ENCODE measurements at places on chromosomes 12 and 14.

DNA sequence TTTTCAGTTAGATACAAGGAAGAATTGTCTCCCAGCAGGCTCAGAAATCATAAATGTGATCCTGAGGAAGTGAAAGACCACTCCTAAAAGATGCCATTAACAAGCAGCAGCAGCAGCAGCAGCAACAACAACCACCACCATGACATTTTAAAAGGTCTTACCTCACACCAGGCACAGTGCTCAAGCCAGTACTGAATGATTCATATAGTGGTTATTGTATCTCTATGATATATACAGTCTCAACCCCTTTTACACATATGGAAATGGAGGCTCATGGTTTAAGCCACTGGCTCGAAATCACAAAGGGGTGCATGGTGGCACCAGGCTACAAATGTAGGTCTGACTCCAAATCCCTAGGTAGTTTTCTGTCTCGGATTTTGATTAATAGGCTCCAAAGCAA, 126.9 kb downstream of the KTN1 start:
- DNase-seq: no peak

- DNase-seq: no peak
Measured at GRCh38 chr12:25459541-25459951, 93.5 kb downstream of the LMNTD1 start.

DNA sequence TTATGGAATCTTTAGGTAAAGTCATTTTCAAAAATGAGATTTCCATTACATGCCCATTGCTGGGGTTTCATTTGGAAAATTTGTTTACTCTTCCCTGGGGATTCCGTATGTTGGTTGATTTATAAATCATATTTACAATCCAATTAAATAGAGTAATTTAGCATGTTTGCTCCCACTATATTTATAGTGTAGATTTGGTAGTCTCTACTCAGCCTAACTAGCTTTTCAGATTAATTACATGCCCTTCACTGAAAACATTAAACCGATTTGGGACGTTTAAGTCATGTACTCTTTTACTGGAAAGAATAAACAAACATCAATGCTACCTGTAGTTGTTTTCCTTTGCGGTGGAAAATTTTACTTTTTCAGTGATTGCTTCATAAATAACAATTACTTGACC, 10.4 kb downstream of the PAX9 start:
- DNase-seq: no peak

GRCh38 chr12:88816201-88816600, 235.9 kb upstream of the KITLG start:
- DNase-seq: no peak

DNA sequence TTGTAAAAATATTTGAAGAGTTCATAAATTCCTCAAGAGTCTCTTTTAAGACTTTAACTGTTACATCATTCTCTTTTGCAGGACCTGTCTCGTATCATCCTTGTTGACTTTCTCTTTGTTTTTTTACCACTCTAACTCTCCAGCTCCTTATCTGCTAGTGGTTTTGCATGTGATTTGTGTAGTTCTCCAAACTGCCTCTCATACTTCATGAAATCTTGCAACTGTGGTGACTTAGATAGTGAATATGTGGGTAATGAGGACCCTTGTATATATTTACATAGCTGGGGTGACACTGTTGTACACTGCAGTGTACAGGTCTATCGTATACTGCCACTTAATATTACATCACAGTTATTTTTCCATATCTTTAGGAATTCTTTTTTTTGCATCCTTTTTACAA, 40.2 kb upstream of the EMP1 start:
- DNase-seq: no peak

GRCh38 chr14:53022593-53022992, 71.7 kb upstream of the FERMT2 start:
- DNase-seq: no peak

GRCh38 chr12:132776816-132777568, 15.4 kb upstream of the ANKLE2 start:
- DNase-seq: no peak

DNA sequence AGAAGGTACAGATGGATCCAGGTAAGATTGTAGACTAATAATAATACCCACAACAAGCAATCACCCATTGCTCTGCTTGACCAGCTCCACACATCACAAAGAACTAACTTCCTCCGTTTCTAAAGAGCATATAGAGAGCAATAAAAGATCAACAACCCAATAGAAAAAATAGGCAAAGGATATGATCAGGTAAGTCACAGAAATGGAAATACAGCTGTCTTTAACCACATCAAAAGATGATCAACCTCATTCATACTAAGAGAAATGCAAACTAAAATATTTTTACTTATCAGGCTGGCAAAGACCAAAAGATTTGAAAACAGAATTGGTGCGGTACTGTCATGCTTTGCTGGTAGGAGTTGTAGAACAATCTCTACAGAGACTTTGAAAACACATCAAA, 8.9 kb downstream of the C2CD5 start:
- no peak for DNase-seq

- DNase-seq: no peak
Measured at GRCh38 chr12:1457901-1458300, 136.5 kb downstream of the FBXL14 start.

DNA sequence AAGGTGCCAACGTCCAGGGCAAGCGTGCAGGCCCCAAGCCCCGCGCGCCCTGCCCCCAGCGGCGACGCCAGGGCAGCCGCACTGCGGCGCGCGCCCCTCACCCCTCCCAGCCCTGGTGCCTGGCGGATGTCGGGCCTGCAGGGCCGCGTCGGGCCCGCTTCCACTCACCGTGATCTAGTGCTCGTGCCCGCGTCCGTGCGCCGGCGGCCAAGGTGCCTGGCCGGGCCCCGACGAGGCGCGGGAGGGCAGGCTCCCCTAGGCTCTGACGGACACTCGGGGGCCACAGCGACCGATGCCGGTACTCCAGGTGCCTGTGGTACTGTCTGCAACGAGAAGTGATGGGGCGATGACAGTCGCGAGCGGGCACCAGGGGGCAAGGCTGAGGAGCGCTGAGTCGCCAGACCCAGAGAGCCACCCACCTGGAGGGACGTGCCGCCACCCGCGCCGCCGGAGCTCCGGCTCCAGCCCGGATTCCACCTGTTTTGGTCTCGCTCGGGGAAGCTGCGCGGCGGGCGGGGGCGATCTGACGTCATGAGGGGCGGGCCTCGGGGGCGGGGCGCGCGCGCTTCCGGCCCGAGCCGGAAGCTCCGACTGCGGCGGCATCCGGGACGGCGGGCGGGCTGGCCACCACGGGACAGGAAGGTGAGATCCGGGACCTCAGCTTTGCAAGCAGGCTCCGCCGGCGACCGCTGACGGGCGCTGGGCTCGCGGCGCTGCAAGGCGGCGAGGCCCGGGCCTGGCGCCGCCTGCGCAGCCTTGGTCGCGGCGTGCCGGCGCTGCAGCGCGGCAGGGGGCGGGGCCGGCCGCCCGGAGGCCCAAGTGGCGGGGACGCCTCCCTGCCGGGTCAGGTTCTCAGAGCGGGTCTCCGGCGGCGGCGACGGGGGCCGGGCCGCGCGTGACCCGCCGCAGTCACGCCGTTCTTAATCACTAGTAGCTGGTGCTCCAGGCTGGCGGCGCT, at the start of the genes LYSET and MOAP1:
Gene LYSET, plus strand, starts transcription at position 927 of the 958 bp plus-strand sequence. CDS start 89 bp downstream, outside the sequence.
Gene MOAP1, minus strand, starts transcription at position 507 of the 958 bp plus-strand sequence. CDS start 655 bp downstream, outside the sequence.
- peak; percentile 75 for DNase-seq

DNA sequence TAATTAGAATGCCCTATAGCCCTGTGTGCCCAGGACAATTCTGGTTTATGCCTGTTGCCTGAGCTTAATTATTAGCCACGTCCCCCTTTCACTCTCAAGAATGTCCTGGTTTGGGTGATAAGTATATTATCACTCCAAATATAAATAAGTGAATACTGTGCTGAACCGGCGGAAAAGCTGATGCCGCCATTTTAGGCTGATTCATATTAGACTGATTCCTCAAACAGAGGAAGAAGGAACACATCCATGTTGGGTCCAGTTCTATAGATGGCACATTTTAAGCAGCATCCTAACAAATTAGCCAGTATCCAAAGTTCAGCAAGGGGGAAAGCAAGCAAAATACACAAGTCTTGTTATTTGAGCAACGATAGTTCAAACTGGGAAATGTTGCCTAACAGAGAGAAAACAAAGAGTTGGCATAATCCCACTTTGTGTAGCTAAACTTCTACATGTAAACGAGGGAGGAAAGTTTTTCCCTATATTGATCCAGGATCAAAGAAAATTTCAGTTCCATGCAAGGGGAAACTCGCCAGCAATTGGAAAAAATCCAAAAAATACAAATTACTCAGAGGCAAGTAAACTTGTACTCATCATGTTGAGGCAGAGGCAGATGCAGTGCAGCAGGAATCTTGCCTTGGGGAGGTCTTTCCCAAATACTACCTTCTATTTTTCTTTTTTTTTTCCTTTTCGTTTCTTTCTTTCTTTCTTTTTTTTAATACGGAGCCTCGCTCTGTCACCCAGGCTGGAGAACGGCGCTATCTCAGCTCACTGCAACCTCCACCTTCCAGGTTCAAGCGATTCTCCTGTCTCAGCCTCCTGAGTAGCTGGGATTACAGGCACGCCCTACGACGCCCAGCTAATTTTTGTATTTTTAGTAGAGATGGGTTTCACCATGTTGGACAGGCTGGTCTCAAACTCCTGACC, 96.2 kb downstream of the ITPR2 start:
- DNase-seq: no peak

DNA sequence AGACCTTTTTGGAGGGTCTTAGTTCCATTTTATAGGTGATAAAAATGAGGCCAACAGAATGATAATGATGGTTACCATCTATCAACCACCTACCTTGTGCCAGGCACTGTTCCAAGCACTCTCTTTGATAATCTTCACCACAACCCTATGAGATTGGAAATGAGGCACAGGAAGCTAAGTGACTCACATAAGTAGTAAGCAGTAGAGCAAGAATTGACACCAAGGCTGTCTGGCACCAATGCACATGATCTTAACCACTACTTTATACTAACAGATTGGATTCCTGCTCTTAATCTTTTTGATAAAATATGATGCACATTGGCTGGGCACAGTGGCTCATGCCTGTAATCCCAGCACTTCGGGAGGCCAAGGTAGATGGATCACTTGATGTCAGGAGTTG, 91.4 kb downstream of the DRAM1 start:
- DNase-seq: no peak

DNA sequence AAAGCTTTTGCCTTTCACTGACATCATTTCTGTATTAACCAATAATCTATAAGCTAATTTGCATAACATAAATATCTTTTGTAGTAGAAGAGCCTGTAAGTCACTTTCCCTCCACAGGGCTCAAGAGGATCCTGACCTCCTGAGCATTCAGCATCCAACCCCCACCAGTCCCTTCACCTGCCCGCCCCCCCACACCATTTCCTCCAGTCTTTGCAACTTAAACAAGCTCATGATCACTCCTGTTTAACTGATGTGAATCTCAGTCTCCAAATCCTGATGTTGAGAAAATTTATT, 12.0 kb upstream of the CRY1 start:
- no peak for DNase-seq

DNA sequence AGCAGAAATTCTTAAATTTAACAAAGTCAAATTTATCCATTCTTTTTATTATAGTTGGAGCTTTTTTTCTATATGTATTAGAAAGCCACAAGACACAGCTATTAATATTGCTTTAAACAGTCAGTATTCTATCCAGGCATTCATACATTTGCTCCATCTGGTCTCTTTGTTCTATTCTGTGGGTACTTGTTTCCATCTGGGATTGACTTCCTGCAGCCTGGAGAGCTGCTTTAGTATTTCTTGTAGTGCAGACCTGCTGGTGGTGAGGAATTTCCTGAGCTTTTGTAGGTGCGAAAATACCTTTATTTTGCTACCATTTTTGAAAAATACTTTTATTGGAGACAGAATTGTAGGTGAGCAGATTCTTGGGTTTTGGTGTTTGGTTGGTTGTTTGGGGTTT, 29.0 kb downstream of the CCDC60 start:
- DNase-seq: no peak

GRCh38 chr14:36281309-36281708, 39.1 kb downstream of the MBIP start:
- no peak for DNase-seq

DNA sequence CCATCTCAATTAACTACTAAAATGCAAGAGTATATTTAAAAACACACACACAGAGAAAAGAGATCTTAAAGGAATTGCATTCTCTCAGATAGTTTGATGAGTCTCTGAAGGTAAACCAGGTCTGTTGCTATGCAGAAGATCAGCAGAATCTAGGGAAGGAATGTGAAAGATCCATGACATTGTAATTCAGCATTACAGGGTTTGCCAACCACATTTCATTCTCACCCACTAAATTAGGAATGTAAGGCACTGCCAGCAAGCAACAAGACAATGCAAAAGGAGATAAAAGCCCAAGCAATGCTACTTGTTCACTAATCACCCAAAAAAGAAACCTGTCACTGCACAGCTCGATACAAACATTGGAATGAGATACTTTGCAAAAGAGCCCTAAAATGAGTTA, 106.3 kb downstream of the LRIG3 start:
- no peak for DNase-seq

GRCh38 chr14:37585101-37585511, 9.9 kb downstream of the FOXA1 start:
- DNase-seq: no peak

DNA sequence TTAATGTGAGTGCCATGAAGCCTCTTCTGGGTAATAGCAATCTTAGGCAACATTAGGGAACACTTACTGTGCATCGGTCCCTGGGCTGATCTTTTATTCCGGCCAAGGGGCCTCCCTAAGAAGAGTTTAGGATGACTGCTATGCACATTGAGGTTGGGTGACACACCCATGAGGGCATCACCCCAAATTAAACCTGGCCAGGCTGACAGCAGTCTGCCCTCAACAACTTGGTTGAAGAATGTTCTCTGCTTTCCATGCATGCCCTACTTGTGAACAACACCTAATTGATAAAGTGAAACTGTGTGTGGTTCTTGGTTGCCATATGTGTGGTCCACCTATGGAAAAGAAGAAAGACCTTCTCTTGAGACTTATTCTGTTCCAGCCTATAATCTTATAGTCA, 1098.0 kb downstream of the BCL11B start:
- DNase-seq: no peak

DNA sequence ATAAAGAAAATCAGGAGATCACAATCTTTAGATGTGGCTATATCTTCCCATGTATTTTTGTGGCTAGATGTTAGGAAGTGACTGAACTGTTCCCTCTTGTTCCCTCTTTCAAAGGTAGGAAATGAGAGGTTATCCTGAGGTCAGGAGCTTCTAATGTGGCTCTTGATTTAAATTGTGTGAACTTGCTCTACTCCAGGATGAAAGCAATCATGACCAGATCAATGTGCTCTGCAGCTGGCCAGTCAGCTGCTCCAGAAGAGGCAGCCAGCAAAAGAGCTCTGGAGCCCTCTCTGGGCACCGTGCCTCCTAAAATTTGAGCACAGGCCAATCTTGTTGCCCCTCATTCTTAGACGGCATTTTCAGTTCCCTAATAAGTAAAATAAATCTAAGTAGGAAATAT, 32.0 kb downstream of the CDK17 start:
- no peak for DNase-seq

DNA sequence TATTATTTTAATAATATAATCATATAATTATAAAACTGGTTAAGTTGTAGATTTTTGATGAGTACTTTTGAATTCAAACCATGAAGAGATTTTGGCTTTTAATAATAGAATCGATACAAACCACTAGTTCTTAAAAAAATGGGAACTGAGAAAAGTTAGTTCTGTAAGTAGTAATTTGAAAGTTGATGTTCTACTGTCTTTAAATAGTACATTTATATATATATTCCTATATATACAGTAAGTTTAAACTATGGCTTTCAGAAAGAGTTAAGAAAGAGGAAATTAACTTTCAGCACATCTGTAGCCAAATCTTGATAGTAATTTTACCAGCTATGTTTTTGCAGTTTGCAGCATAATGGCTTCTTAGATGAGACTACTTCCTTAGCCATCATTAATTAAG, 7.8 kb downstream of the LRRK2 start:
- DNase-seq: no peak

GRCh38 chr14:25349269-25349668, 299.3 kb upstream of the STXBP6 start:
- no peak for DNase-seq

All from stimulated activated CD4-positive, alpha-beta T cell treated with anti-CD3 and anti-CD28 coated beads, Interleukin-1b, Interleukin-23, amount 100 ng/mL, for 1 hour (primary cell).